H1 (cell line): ENCODE measurements at places on chromosomes 4 and X. TPM values are rescaled to one million over a fixed set of nuclear protein-coding genes. Genes with fewer than 3 reads are reported as not detected.
A peak's percentile ranks its signal among the peaks of the same experiment; 100 is the strongest.

- no peaks in the 10 kb centered on the region; the same call in 1 of the 2 replicates for H3K27me3 ChIP-seq
- no peaks in the 10 kb centered on the region for H3K4me1 ChIP-seq
- no peak overlapping the region for H3K27ac ChIP-seq
- no peak overlapping the region for H3K4me3 ChIP-seq
- no peaks in the 10 kb centered on the region for H3K36me3 ChIP-seq
- DNase-seq, result no peak
Observed at GRCh38 chrX:69231903-69232302, 66.7 kb upstream of the PJA1 start.

DNA sequence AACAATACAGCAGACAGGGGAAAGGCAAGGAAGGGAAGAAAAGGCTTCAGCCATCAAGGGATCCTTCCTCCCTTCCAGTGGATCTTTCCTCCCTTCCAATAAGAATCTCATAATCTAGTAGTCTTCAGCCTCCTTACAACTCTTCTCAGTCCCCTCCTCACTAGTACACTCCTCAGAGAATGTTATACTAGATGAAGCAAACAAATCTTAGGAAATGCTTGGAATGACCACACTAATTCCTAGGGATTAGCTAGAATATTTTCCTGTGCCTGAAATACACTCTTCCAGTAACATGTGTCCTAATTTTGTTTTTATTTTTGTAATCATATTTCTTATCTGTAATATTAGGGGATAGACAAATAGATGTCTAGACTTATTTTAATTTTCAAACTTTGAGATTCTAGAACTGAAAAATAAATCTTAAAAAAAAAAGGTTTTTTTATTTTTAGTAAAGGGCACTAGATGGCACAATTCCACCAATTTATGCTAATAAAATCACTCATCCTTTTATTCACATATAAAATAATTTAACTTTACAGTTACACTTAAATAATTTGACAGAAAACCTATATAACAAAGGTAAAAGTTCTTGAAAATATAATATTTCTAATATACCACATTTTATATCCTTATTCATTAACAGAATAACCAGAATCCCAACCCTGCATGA, 7.0 kb upstream of the STPG2 start:
- H3K4me1 ChIP-seq, result no peaks in the 10 kb centered on the region
- H3K27me3 ChIP-seq, result no peaks in the 10 kb centered on the region
- H3K27ac ChIP-seq, result no peak overlapping the region
- H3K36me3 ChIP-seq, result no peaks in the 10 kb centered on the region
- no peak overlapping the region for H3K4me3 ChIP-seq

DNA sequence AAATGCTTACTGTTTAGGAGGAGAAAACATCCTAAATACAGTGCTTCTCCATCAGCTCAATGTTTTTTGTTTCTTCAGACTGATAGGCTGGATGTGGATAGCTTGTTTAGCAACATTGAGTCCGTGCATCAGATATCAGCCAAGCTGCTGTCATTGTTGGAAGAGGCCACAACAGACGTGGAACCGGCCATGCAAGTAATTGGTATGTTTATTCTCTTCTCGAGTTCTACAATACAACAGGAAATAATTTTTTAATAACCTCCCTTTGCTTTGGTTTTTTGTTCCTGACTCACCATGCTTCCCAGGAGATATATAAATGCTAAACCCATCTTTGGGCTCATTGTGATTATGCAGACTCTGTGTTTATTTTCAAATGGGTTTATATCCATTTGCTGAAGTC, 60.9 kb downstream of the ARHGEF38 start:
- no peaks in the 10 kb centered on the region for H3K27me3 ChIP-seq
- no peak overlapping the region for H3K27ac ChIP-seq
- H3K36me3 ChIP-seq, result no peaks in the 10 kb centered on the region
- DNase-seq, result no peak

- no peaks in the 10 kb centered on the region for H3K36me3 ChIP-seq
- H3K4me3 ChIP-seq, result no peak overlapping the region
- H3K27ac ChIP-seq, result no peak overlapping the region
- no peak for DNase-seq
- no peaks in the 10 kb centered on the region for H3K27me3 ChIP-seq
Observed at GRCh38 chr4:74499986-74500781, 55.2 kb downstream of the AREG start.

DNA sequence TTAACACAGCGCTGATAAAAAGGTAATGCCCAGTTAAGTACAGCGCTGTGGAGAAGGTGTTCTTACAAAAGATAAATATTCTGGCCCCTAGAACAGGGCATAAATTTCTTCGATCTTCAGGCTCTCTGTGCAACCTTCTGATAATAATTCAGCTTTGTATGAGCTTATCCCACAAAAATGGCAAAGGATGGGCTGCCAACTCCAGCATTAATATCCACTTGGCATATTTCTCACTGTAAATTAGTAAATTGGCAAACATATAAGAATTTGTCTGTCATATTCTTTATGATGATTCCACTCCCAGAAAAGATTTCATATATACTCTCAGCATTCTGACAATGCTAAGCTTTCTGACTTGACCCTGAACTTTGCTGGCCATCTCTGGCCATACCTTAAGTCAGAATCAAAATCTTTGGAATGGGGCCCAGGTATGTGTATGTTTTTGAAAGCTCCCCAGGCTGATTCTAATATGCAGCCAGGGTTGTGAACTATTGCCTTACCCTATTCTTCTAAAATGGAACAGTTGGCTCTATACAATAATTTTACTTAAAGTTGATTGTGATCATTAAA, 134.8 kb downstream of the FRYL start:
- no peak overlapping the region for H3K4me3 ChIP-seq
- H3K4me1 ChIP-seq, result no peaks in the 10 kb centered on the region
- H3K27ac ChIP-seq, result no peak overlapping the region
- no peak for DNase-seq
- no peaks in the 10 kb centered on the region; the same call in 1 of the 2 replicates for H3K36me3 ChIP-seq

GRCh38 chrX:96704629-96705028, 20.0 kb downstream of the DIAPH2 start:
- no peaks in the 10 kb centered on the region for H3K36me3 ChIP-seq
- H3K4me3 ChIP-seq, result no peak overlapping the region
- H3K27me3 ChIP-seq, result no peaks in the 10 kb centered on the region

DNA sequence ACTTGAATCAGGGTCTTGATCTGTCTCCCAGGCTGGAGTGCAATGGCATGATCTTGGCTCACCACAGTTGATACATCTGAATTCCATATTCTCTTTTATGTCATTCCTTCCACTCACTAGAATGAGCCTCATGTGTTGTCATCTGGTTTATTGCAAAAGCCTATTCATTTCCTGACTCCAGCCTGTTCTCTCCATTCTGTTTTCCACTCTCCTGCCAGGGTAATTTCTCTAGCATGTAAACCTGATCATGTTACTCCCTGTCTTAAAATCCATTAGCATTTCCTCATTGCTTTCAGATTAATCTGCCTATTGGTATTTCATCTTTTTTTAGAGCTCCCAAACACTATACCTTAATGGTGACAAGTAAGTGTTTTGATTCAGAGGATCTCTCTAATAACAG, 4.3 kb upstream of the DDX60L start:
- H3K4me1 ChIP-seq, result no peaks in the 10 kb centered on the region
- H3K4me3 ChIP-seq, result no peak overlapping the region
- H3K27me3 ChIP-seq, result no peaks in the 10 kb centered on the region

DNA sequence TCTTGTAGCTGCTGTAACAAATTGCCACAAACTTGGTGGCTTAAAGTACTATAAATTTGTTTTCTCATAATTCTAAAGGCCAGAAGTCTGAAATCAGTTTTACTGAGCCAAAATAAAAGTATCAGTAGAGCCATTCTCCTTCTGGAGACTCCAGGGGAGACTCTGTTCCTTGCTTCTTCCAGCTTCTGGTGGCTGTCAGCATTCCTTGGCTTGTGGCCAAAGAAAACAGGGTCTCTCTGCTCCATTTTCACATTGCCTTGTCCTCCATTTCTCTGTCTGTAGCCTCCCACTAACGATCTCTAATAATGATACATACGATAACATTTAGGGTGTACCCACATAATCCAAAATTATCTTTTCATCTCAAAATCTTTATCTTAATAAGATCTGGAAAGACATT, 200.4 kb downstream of the MAB21L2 start:
- no peak overlapping the region for H3K27ac ChIP-seq
- H3K4me3 ChIP-seq, result no peak overlapping the region
- H3K27me3 ChIP-seq, result no peaks in the 10 kb centered on the region
- H3K36me3 ChIP-seq, result no peaks in the 10 kb centered on the region
- no peaks in the 10 kb centered on the region for H3K4me1 ChIP-seq

GRCh38 chrX:103628386-103629317, at the start of gene TCEAL1:
Gene TCEAL1 (plus strand): TSS chrX:103628975. CDS start chrX:103629917, 942 bp downstream.
- peak within 1 kb of the TSS; percentile 92 for H3K4me3 ChIP-seq
- no peaks in the 10 kb centered on the region for H3K27me3 ChIP-seq
- H3K36me3 ChIP-seq, result no peaks in the 10 kb centered on the region
- peak within 1 kb of the TSS; percentile 55; the same call in 1 of the 2 replicates for H3K27ac ChIP-seq
- DNase-seq, result peak; percentile 65

DNA sequence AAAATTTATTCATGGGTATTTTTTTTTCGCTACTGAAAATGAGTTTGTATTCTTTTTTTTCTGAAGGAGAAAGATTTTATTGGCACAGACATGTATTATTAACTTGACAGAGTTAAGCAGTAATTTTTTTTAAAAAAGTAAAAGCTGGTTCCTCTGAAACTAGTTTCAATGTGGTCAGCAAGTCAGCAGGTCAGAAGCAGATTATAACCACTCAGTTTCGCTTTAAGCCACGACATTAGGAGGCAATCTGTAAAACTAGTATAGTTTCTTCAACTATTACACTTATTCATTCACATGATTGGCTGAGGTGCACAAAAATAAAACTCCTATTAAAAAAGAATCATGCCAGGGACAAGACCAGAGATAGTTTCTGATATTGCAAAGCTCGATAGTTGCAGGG, 714.2 kb upstream of the PCDH7 start:
- H3K27ac ChIP-seq, result no peak overlapping the region
- H3K27me3 ChIP-seq, result no peaks in the 10 kb centered on the region
- H3K36me3 ChIP-seq, result no peaks in the 10 kb centered on the region

DNA sequence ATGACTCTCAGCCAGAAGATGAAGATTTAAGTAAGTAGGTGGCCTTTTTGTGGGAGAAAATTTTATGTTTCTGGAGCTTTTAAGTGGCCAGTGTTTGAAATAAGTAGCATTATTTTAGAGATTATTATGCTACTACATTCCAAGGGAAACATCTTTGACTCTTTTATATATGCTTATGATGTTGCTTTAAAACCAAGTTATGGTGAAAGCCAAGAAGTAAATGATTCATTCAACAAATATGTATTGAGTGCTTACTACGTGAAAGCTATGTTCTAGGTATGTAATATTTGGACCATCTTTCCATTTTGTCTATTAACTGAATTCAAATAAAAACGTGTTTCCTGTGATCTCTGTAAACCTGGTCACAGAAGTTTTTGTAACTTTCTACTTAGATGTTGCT, 58.3 kb downstream of the ZFX start:
- H3K36me3 ChIP-seq, result peaks cover 44% of the 10 kb centered on the region
- H3K4me1 ChIP-seq, result no peaks in the 10 kb centered on the region
- H3K27me3 ChIP-seq, result no peaks in the 10 kb centered on the region

GRCh38 chrX:28321286-28321685, 266.0 kb upstream of the IL1RAPL1 start:
- peaks cover 5% of the 10 kb centered on the region; the same call in 1 of the 2 replicates for H3K27me3 ChIP-seq
- H3K27ac ChIP-seq, result no peak overlapping the region
- H3K36me3 ChIP-seq, result no peaks in the 10 kb centered on the region
- H3K4me3 ChIP-seq, result no peak overlapping the region
- peaks cover 3% of the 10 kb centered on the region for H3K4me1 ChIP-seq
- no peak for DNase-seq

DUX4 gene
- not detected in 2 replicates for polyA plus RNA-seq

DMD gene
- 4.6 and 4.8 TPM in 2 replicates for polyA plus RNA-seq

TCEAL3 gene
- polyA plus RNA-seq, result 3.5 and 4.4 TPM in 2 replicates

DOK7 gene
- 0.32 and 0.36 TPM in 2 replicates for polyA plus RNA-seq

ANK2 gene
- polyA plus RNA-seq, result 14.2 and 15.4 TPM in 2 replicates

VCX3B gene
- not detected in 2 replicates for polyA plus RNA-seq

NAP1L3 gene
- polyA plus RNA-seq, result 12.2 and 17.3 TPM in 2 replicates

NXF2B gene
- polyA plus RNA-seq, result not detected in 2 replicates
